Camera-type eye (tissue), 1 donor: ENCODE measurements at places on chromosomes 5 and 9. TPM values are rescaled to one million over a fixed set of nuclear protein-coding genes. Genes with fewer than 3 reads are reported as not detected.

UBAP1 gene
- 38.5 TPM for total RNA-seq

SVEP1 gene
- total RNA-seq: 27.3 TPM

HAVCR2 gene
- 1.8 TPM for total RNA-seq

GALNT12 gene
- total RNA-seq: 6.2 TPM

CNTLN gene
- total RNA-seq: 38.5 TPM

PCDHB3 gene
- 10.6 TPM for total RNA-seq

SPINK6 gene
- not detected for total RNA-seq

SPATA31A5 gene
- total RNA-seq: not detected

MLANA gene
- 27.2 TPM for total RNA-seq

ANKRD20A1 gene
- total RNA-seq: 7.1 TPM

SPATA31E1 gene
- not detected for total RNA-seq

LRRC8A gene
- 36.3 TPM for total RNA-seq

CNTNAP3B gene
- 39.9 TPM for total RNA-seq

CLIC3 gene
- total RNA-seq: 1.1 TPM

CRHBP gene
- total RNA-seq: 3.2 TPM

RASGEF1C gene
- 6.5 TPM for total RNA-seq

RFX3 gene
- 50.7 TPM for total RNA-seq

HTR1A gene
- not detected for total RNA-seq

ZNF883 gene
- total RNA-seq: 18.9 TPM
